Activated CD4-positive, alpha-beta T cell treated with anti-CD3 and anti-CD28 coated beads, Interleukin-2, amount 10 ng/mL, durations not matched to agents 24 days and 14 days (primary cell): ENCODE measurements at places on chromosomes 4 and X.
A peak's percentile ranks its signal among the peaks of the same experiment; 100 is the strongest.

DNA sequence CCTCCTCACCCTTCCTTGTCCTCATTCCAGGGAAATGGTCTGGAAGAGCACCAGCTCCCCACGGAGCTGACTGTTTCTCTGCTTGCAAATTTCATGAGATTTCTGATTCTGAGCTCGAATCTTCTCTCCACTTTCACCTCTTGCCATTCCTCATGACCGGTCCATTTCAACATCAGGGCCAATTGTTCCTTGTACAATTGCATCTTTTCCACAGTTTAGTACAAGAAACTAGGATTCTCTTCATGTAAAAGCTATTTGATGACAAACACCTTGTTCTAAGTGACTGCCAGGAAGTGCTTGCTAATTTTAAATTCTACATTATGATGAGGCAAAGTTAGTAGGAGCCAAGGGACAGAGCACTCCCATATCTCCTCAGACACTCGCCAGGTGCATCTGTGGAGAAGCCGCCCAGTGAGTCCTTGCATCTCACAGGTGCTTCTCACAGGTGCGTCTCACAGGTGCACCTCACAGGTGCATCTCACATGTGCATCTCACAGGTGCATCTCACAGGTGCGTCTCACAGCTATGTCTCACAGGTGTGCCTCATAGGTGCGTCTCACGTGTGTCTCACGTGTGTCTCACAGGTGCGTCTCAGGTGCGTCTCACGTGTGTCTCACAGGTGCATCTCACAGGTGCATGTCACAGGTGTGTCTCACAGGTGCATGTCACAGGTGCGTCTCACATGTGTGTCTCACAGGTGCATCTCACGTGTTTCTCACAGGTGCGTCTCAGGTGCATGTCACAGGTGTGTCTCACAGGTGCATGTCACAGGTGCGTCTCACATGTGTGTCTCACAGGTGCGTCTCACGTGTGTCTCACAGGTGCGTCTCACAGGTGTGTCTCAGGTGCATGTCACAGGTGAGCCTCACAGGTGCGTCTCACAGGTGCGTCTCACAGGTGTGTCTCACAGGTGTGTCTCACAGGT lies 3.0 kb upstream of the PDE6B start:
- DNase-seq = no peak

GRCh38 chr4:99134586-99134985 lies 9.5 kb downstream of the ADH4 start:
- DNase-seq = no peak

DNA sequence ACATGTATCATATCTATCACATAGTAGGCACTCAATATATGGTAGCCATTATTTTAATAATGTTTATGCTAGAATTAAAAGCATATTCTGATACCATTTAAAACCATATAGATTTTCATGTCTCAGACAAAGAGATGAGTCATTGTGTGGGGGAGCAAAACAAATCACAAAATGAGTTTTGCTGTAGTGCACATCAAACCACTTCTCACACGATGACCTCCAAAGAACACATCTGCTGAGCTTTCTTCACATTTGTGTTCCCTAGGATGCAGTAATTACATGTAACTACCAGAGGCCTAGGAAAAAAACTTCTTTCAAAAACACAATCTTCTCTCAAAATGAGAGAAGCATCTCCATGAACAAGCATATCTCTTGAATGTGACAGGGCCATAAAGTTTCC lies 56.1 kb upstream of the BRS3 start:
- DNase-seq = no peak

DNA sequence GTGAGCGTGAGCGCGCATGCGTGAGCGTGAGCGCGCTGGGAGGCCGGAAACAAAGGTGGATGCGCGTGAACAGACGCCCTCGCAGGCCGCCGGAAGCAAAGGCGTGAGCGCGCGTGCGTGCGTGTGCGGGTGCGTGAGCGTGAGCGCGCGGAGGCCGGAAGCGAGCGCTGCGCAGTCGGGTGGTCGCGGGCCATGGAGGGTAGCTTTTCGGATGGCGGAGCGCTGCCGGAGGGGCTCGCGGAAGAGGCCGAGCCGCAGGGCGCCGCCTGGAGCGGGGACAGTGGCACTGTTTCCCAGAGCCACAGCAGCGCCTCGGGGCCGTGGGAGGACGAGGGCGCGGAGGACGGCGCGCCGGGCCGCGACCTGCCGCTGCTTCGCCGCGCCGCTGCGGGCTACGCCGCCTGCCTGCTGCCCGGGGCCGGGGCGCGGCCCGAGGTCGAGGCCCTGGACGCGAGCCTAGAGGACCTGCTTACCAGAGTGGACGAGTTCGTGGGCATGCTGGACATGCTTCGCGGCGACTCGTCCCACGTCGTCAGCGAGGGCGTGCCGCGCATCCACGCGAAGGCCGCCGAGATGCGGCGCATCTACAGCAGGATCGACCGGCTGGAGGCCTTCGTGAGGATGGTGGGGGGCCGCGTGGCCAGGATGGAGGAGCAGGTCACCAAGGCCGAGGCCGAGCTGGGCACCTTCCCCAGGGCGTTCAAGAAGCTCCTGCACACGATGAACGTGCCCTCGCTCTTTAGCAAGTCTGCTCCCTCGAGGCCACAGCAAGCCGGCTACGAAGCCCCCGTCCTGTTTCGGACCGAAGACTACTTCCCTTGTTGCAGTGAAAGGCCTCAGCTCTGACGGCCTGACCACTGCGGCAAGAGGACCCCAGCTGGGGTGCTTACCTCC lies at the start of gene BLOC1S4:
BLOC1S4 (plus strand) TSS at position 157 of the 894 bp plus-strand sequence; CDS start at position 193, 36 bp downstream.
- DNase-seq = peak; percentile 97

DNA sequence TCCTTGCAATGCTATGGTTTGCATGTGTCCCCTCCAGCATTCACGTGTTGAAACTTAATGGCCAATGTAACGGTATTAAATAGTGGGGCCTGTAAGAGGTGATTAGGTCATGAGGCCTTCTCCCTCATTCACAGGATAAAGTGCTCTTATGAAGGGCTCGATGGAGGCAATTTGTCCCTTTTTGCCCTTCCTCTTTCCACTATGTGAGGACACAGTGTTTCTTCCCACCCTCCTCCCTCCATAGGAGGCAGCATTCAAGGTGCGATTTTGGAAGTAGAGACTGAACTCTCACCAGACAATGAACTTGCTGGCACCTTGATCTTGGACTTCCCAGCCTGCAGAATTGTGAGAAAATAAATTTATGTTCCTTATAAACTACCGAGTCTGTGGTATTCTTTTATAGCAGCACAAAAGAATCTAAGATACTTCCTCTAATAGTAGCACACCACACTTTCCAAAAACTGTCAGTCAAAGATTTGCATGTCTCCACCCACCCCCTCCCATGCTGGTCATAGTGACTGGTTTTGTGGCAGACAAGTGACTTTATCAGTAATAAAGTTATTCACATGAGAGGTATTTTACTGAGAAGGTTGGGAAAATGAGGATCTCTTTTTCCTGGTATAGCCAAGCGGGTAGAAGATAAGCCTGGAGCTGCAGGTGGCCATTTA lies 113.5 kb upstream of the TTC29 start:
- DNase-seq = peak; percentile 29

DNA sequence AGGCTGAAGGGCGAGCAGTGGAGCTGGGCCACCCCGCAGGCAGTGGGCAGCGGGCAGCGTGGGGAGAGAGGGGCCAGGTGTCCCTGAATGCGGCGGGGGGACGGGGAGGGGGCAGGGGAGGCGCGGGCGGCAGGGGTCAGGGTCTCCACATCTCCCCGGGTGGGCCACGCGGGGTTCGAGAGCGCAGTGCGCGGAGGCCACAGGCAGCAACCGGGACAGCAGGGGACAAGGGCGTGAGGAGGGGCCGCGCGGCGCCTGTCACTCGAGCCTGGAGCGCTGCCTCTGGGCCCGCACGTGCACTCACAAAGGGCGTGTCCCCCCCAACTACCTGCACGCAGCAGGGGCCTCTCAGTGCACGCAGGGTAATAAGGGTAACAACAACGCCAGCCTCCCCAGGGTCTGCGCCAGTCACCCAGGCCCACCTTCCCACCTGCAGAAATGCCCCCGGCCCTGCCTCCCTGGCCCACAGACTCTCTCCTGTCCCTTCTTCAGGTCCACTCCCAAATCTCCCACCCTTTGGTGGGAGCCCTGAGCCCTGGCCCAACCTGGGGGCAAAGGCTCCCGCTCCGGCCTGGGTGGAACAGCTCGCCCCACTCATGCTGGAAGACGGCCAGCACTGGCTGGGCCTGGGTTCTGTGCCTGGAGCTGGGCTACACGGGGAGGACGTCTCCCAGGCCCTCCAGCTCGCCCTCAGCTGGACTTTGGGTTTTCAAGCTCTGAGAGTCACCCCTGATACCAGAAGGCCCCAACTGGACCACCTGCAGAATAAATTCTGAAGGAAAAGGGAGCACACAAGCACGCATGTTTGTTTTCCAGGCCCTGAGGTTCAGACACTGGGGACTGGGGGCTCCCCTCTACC lies 53.2 kb downstream of the ZFYVE28 start:
- no peak for DNase-seq

DNA sequence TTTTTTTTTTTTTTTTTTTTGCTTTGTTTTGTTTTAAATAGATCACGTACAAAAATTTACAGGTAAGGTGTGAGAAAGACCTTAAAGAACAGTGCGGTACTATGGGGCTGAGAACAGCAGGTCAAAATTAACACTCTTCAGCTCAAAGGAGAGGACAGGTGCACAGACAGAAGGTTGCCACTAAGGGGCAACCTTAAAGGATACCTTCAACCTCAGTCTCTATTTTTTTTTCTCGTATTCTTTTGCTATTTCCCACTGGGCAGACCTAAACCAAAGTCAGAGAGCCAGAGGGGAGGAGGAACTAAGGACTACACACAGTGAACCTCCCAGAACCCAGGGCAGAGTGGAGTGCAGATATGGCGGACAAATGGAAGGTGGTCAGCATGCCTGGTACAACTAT lies 1984.3 kb upstream of the IGFBP7 start:
- DNase-seq = no peak

DNA sequence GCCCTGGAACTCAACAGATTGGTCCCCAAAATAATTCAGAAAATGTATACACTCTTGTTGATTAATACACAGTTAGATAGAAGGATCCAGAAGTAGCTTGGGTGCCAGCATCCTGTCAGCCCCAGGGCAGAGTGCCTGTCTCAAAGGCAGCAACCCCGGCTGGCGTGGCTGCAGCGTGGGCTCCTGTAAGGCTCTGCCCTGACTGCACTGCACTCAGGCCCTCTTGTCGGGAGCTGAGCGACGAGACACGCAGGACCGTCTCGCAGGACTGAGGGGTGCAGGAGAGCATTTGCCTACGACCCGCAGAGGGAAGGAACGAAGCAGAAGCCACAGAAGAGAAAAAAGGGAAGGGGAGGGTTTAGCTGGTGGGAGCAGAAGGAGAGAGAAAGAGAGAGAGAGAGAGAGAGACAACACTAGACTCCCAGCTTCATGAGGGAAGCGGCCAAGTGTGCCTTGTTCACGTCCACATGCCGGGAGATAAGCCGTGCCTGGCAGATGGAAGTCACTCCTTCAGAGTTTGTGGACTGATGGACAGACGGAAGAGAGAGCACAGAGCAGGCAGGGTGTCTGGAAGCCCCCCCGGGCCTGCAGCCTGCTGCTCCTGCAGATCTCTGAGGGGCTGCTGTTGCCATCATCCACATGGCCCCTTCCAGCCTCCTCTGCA lies 38.7 kb upstream of the HELT start:
- DNase-seq = no peak

GRCh38 chr4:105895583-105896460 lies 551 bp downstream of the NPNT start:
- DNase-seq = peak; percentile 57

DNA sequence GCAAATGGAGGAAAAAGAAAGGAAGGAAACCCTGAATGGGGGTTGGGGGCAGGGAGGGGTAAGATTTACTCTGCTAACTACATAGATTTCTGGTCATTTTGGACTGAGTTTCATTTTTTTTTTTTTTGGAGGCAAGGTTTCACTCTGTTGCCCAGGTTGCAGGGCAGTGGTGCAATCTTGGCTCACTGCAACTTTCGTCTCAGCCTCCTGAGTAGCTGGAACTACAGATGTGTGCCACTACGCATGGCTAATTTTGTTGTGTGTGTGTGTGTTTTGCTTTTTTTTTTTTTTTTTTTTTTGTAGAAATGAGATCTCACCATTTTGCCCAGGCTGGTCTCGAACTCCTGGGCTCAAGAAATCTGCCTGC lies 223.5 kb downstream of the APBB2 start:
- DNase-seq = no peak

DNA sequence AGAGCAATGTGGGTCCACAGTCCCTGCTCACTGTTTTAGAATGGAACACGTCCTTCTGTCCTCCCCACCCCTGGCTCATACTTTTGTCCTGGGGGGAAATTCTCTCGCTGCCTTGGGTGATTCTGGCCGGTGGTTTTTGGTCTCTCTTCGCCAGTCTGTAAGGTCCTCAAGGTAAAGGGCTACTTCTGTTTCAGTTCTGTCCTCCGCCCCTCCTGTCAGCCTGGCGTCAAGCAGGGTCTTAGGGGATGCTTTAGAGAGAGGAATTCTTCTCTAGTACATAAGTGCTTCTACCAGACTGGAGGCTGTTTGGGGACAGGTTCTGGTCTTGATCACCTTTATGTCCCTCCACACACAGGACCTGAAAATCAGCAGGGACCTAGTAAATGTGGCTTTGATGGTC lies 617 bp upstream of the MRFAP1L1 start:
- DNase-seq = peak; percentile 66

DNA sequence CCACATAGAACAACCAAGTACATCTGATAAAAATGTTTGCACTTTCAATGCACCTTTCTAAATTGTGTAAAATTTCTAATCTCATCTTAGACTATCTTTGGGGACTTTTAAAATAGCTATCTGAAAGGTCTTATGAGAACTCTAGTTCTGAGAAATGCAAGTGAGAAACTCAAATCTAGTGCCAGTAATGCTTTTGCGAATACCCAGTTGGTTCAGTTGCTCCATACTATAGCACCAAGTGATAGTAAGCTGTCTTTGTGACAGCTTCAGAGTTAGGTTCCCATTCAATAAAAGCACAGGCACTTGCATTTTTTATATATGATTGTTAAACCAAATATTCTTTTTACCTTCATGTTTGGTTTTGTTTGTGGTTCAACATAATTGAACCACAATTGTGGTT lies 4.5 kb upstream of the ITM2A start:
- DNase-seq = no peak

GRCh38 chr4:118363166-118363565 lies 10.4 kb upstream of the PRSS12 start:
- DNase-seq = no peak

DNA sequence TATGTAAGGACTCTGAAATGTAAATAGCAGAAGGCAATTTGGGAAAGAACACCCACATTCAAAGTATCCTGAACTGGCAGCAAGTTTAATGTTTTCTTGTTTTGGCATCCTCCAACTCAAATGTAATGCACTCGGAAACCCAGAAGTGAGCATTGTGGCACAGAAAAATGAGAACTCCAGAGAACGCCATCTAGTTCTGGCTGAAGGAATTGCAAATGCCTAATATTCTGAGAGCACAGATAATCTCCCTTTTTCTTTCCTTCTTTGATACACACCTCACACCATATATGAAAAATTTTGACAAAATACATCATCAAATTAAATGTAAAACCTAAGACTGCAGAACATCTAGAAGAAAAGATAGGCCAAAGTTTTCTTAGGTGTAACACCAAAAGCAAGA lies 52.1 kb downstream of the PWWP3B start:
- DNase-seq = no peak

DNA sequence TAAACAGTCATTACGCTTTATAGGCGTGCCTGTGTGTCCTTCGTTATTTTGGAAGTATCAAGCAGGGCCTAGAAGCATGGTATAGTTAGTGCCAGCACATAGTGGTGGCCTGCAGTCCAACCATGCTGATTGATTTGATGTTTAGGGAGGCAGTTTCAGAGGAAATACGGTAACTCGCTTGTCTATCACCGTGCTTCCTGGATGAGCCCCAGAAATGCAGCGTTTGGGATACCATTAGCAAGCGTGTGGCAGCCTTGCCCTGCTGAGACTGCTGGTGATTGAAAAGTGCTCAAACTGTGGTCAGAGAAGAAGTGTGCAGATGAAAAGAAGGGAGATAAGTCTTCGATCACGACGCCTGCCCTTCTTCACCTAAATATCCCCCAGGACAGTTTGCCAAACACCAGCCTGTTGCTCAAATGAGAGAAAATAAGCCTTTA lies 158.4 kb downstream of the CHIC2 start:
- DNase-seq = peak; percentile 66
